Fibroblast of skin of right biceps (primary cell): ENCODE measurements at places on chromosomes 2 and 18.

DNA sequence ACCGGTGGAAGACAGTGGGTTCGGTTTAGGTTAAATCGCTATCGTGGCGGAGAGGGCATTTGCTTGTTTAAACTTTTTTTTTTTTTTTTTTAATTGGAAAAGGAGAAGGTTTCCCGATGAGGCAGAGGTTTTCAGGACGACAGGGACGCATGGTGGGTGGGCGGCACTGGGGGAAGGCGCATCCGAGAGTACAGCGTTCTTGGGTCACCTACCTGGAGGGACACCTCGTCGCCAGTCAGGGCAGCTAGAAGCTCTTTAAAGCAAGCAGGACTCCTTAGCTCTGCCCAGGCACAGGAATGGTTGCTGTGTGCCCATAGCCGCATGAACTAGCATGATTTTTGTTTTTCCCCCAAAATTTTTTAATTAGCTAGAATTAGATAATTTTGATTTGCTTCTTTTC is 437 bp downstream of the LDLRAD4 start:
- no peak for DNase-seq

DNA sequence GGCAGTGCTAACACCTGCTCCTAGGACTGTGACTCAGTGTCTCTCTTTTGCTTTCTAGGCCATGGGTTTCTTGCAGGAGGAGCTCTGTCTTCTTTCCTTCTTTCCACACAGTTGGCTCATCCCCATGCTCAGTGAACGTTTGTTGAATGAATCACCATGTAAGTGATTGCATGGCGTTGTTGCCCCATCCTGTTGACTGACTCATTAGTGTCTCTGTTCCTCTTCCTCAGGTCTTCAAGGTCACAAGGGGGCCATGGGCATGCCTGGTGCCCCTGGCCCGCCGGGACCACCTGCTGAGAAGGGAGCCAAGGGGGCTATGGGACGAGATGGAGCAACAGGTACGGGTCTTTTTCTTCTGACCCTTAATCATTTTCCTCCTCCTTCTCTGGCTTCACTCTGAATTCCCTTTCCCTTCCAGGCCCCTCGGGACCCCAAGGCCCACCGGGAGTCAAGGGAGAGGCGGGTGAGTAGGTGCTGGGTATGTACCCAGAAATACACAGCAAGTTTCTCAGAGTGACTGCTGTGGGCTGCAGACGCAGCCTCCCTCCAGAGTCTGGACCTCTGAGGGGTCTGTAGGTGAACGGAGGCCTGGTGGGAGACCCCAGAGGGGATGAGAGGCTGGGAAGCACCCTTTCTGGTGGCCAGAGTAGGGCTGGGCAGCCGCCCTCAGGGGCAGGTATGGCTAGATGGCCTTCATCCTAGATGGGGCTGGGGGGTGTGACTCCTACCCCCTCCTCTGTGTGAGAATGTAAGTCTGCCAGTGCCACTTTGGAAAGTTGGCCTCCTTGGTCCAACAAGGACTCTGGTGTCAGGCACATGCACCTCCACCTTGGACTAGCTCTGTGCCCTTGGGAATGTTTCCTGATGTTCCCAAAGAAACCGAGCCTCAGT is 32.4 kb downstream of the MARCO start:
- peak; percentile 67 for DNase-seq

- DNase-seq, result no peak
Observed at GRCh38 chr18:80108121-80108536, 933 bp upstream of the ADNP2 start.

- DNase-seq, result no peak
Observed at GRCh38 chr18:51513517-51513916, 316.0 kb upstream of the MEX3C start.

GRCh38 chr18:75185460-75185859 is 23.5 kb downstream of the PTGR3 start:
- no peak for DNase-seq

DNA sequence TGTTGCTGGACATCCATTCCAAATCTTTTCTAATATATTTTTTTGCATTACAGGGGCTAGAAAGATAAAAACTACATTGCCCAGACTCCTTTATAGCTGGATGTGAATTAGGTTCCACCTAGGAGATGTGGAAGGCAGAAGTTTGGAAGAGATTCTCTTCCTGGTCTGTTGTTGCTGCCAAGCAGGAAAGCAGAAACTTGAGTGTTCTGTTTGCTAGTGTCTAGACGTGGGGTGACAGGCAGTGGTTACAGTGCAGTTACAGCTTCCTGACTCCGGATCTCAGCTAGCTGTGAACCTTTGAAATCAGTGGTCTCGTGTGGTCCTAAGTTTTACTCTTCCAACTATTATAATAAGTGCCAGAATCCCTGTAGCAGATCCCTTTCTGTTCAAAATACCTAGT is 46.2 kb downstream of the COL4A4 start:
- no peak for DNase-seq

DNA sequence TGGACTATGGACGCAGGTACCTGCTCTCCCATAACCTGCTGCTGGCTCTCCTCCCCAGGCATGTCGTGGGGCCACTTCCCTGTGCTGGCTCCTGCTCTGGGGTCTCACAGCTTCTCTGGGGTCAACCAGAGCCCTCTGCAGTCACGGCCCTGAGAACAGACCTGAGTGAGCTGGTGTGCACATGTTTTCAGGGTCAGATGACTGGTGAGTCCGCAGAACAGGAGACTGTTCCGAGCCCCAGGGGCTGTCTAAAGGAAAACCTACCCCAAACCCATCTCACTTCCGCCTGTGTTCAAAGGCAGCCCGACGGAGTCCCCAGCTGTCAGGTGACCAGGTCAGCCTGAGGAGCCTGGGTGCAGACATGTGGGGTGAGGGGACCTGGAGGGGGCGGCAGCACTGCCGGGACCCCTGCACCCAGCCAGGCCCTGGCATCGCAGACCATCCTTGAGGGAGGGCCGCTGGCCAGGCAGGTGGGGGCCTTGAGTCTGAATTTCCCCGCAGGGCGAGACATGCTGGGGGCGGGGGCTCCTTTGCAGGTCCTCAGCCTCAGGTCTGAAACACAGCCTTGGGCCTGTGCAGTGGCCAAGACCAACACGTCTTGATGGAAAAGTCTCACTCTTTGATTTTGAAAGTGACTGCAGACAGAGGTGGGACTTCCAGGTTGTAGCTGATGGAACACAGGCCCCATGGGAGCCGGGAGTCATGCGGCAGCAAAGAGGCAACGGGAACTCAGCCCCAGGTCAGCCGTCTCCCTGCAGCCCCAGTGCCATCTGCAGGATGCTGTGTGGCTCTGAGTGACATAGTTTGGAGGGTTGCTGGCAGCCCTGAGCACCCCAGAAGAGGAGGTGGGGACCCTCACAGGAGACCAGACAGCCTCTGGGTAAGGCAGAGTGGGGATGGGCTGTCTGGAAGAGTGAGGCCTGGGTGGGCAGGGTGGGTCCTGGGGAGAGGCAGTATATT is 65.3 kb downstream of the TWIST2 start:
- no peak for DNase-seq

GRCh38 chr18:25373432-25374179 is 21.6 kb upstream of the ZNF521 start:
- DNase-seq, result no peak

DNA sequence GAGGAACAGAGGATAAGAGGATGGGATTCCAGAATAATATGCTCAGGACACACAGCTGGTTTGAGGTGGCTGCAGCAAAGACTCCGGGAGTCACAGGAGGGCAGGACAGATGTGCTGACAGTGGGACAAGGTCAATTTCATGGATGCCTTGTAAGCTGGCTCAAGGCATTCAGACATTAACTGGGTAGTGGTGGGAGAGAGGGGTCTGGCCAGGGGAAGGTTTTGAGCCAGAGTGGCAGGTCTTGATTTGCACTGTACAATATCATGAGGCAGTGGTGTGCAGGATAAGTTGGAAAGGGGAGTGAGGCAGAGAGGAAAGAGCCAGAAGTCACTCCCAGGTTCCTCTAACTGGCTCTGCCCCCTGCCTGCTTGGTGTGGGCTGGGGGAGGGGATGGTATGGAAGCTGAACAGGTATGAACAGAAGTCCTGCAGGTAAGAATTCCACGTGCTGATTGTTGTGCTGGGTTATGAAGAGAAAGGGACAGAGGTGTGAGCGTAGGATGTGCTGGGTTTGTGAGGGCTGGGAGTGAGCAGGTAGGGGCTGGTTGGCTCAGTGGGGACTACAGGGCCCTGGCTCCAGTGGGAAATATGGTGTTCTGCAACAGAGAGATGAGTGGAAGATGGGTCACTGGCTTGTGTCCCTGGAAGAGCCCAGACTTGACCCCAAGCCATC is 141.7 kb upstream of the COPS8 start:
- no peak for DNase-seq

GRCh38 chr2:53021292-53021691 is 746.3 kb upstream of the CHAC2 start:
- DNase-seq, result peak; percentile 66

DNA sequence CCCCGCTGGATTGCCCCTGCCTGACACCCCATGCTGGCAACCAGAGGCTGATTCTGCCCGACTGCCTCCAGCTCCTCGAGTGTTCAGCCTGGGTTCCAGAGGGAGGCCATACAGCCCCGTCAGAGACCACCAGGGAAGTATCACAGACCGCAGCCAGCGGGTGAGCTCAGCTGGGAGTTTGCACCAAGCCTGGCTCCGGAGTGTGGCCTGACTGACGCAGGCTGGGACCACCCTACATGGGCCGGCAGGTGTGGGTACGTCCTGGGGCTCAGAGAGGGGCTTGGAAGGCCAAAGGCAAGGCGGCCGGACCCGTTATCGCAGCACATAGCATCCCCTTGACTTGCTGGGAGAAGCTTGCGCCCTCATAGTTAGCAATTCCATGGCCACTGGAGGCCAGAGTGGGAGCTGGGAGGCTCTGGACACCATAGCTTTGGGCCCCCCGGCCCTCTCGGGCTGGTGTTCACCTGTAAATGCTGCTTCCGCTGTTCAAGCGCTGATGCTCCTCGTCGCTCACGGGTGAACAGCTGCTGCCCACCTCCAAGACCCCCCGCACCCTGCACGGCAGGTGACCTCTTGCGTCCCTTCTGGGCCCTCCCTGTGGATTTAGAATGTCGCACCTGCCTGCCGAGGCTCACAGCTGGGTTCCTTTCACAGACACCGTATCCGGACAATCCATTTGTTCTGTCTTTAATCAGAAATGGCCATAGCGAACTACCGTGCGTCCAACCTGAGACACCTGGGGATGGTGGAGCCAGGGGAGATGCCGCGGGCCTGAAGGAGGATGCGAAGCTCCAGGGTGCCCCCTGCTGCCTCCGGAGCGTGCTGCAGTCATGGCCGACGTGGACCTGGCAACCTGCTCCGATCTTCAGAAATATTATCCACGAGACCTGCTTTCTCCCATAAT is 31.2 kb upstream of the SLC66A3 start:
- peak; percentile 29 for DNase-seq

DNA sequence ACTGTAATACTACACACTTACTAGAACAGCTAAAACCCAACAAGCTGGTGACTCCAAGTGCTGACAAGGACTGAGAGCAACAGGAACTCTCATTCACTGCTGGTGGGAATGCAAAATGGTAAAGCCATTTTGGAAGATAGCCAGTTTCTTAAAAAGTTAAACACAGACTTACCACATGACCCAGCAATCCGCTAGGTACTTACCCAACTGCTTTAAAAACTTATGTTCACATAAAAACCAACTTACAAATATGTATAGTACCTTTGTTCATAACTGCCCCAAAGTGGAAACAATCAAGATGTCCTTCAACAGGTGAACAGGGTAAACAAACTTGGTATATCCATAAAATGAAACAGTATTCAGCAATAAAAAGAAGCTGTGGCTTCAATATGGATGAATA is 153.1 kb upstream of the ZFP36L2 start:
- DNase-seq, result no peak

GRCh38 chr2:55482186-55482884 is 37.2 kb upstream of the CFAP36 start:
- peak; percentile 82 for DNase-seq

- no peak for DNase-seq
Observed at GRCh38 chr2:54588244-54588899, 132.2 kb downstream of the SPTBN1 start.

DNA sequence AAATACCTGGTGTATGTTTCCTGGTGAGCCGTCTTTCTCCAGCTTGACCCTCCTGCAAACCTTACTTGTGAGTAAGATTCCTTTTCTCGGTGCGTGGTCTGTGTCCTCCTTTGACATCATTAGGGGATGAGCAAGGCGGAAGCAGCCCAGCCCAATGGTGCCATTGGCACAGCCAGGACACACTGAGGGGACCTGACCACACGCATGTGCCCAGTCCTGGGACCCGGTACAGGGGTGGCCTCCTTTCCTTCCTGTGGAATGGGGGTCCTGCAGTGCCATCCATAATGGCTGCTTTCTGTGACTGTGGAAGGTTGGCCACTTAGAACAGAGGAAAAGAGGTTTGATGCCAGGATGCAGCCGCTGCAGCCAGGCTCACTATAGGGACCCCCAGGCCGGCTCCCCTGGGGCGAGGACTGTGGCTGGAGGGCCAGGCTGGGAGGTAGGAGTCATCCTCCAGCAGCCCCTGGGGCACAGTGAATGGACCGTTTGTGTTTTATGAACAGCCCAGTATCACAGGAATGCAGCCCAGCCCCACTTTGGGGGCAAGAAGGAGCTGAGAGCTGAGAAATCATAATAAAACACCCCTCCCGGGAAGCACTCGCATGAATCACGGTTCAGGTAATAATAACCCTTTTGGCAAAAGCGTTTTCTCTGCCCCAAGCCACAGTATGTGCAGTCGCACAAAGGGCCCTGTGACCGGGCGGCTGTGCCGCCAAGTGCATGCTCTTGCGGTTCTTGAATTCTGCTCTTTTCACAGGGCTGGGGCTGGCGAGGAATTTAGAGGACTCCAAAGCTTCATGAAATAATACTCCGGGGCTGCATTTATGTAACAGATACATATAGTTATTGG is 73.2 kb downstream of the ASB1 start:
- peak; percentile 10 for DNase-seq

- peak; percentile 40 for DNase-seq
Observed at GRCh38 chr2:102708847-102709559, 52.8 kb upstream of the TMEM182 start.

DNA sequence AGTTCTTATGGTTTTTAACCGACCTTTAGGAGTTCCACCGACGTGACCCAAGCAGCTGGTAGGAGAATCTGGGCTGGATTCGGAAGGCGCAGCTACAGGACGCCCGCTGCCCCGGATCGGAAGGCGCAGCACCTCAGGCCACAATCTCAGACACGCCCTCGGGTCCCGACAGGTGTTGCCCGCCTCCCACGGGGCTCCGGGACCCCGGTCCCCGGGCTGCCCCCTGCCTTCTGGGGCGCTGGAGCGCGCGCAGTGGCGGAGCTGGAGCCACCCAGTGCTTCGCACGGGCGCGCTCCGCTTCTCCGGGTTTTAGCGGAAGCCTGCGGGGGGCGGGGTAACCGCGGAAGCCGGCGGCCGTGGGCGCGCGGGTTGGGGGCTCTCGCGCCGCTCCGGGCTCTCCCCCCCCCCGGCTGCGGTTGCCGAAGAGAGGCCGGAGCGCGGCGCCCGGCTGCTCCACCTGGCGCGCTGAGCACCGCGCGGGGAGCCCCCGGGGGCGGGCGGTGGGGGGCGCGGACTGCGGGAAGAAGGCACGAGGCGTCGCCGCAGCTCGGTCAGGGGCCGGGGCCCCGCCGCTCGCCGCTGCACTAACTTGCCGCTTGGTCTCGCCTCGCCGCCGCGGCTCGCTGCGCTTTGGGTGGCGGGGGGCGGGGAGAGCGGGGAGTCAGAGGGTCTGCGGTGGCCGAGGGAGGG is 718.8 kb downstream of the DPP10 start:
- no peak for DNase-seq

- DNase-seq, result peak; percentile 23
Observed at GRCh38 chr2:96103761-96104486, 12.4 kb downstream of the ADRA2B start.
